ENCODE measurements at places on chromosomes 3 and 15.
A peak's percentile ranks its signal among the peaks of the same experiment; 100 is the strongest.

DNA sequence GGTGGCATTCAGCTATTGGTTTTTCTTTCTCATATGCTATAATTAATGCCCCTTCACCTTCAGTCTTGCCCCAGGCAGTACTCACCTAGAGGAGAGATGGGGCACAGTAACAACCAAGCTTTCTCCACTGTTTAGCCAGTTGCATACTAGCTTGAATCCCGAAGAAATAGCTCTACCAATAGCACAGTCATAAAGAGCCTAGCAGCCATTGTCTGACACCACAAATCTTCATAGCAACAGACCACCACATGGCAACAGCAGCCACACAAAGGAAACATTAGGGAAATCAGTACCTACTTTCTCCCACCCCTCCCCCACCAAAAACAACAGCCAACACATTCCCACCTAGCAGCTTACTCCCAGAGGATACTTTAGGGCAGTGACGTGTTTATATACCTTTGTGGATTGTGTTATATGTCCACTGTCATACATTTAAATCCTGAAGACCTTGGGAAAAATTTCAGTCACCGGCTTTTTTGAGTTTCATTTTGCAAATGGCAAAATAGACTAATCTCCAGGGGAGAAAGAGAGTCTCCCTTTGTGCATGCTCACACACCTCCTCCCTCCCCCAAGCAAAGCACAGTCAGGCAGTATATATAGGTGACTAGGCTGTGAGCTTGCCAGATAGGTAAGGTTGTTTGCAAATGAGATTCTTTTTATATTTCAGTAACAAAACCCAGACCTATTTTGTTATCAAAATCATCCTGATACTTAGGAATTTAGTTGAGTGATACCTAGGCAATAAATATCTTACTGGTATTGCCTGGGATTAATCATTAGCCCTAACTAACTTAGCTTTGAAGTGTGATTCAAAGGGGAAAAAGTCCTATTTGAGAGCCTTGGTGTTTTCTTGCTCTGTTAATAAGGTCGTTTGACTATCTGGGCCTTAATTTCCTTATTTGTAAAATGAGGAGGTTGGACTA, 140.6 kb downstream of the RBPMS2 start:
- DNase-seq: no peak

DNA sequence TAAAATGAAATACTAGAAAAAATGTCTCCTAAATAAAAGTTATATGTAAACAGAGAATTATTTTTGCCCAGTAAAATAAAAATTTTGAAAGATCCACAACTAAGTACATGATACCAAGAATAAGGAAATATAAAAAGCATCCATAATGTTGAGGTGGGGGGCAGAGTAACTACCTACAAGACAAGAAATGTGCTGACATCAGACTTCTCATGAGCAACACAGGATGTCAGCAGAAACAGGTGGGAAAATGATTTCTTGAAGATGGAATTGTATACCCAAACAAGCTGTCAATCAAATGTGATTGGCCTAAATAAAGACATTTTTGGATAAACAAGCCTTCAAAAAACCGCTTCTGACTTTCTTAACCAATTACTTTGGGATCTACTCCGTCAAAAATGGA, 143.9 kb upstream of the LIPC start:
- no peak for DNase-seq

- no peak for DNase-seq
Observed at GRCh38 chr3:97948351-97949109, 23.7 kb downstream of the RIOX2 start.

- DNase-seq: no peak
Observed at GRCh38 chr3:69787436-69788168, 48.3 kb downstream of the MITF start.

DNA sequence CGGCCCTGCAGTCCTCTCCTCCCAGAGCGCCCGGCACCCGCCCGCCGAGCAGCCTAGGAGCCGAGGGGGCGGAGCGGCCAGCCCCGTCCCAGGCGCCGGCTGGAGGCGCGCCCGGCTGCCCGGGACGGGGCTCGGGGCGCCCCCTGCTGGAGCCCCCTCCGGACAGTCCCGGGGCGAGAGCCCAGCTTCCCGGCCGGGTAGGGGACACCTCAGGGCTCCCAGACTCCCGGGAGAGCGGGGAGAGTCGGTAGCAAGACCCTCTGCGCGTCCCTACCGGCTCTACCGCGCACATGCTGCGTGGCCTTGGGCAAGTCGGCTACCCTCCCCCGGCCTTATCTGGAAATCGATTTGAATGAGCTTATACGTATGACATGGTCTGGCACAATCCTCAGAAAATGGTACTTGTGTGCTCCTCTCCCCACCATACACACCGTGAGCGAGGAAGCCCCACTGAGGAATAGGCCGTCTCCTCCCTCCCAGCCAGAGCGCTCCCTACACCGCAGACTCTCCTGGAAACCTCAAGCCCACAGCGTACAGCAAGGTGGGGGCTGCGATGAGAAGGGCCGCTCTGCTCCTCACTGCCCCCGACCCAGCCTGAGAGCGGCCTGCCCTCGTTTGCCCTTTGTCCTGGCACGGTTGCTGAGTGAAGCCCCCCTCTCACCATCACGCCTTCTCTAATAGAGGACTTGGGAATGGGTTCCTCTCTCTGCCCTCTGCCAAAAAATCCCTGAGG, at the start of gene DAPK2:
Gene DAPK2 (minus strand): TSS at position 65 of the 733 bp plus-strand sequence. CDS start 6,224 bp downstream, outside the sequence.
- peak; percentile 60 for DNase-seq

- DNase-seq: no peak
Observed at GRCh38 chr3:108096532-108097321, 5.9 kb upstream of the CD47 start.

DNA sequence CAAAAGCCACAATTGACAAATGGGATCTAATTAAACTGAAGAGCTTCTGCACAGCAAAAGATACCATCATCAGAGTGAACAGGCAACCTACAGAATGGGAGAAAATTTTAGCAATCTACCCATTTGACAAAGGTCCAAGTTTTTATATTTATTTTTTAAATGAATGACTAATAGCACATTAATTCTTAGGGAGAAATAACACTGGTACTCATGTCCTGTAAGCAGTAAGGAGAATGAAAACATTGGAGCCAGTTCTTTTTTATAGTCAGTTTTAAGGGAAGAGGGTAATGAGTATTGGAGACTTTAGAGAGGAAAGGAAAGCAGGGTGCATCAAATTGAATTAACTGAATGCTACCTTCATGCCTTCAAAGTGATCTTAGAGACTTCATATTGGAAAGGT, 404.7 kb upstream of the TGFBR2 start:
- no peak for DNase-seq

DNA sequence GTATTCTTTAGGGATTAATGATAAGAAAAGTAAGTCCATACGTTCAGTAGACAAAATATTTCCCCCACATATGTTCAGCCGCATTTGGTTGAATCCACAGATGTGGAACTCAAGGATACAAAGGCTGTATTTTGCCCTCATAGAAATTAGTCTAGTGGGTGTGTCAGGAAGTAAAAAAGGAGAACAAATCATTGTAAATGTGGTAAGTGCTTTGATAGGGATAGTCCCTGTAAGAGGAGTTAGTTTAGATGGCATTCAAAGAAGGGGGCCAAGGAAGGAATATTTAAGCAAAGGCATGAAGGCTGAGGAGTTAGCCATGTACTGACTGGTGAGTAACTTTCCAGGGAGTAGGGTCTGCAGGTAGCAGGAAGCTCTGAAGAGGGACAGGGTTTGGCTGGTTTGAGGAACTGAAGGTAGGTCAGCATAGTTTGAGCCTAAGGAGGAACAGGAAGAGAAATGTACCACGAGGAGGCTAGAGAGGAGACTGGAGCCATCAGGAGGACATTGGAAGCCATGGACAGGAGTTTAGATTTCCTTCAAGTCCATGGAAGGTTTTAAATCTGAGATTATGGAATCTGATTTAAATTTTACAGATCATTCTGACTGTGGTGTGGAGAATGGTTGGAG, 98.8 kb downstream of the MME start:
- DNase-seq: no peak

DNA sequence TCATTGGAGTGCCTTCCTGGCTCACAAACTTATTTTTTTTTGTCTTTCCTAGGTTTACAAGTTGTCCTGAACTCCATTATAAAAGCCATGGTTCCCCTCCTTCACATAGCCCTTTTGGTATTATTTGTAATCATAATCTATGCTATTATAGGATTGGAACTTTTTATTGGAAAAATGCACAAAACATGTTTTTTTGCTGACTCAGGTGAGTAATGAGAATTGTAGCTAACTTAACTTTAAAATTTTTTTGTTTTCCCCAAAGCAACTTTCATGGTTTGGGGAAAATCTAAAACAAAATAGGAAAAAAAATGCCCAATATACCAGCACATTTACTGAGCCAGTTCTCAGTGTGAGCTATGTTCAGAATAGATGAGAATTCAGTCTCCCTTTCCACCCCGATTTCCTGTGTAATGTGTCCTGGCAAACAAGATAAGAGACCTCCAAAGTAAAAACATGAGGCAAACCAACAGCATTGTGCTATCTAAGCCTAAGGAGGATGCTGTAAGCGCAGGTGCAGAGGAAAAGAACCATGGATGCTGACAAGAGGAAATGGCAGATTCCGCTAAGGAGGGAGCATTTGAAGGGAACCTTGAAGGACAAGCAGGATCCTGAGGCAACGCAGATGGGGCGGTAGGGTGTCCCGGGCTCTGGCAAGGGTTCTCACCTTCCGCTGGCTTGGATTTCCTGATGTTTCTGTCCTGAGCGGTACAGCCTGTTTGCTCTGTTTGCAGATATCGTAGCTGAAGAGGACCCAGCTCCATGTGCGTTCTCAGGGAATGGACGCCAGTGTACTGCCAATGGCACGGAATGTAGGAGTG, 171.4 kb downstream of the CACNA1D start:
- DNase-seq: no peak

- DNase-seq: no peak
Observed at GRCh38 chr3:57999417-58000115, 8.7 kb upstream of the FLNB start.

- no peak for DNase-seq
Observed at GRCh38 chr3:55189359-55189801, 261.5 kb upstream of the LRTM1 start.

- no peak for DNase-seq
Observed at GRCh38 chr3:9450126-9450525, 52.7 kb downstream of the SETD5 start.

GRCh38 chr3:57331078-57331610, 38.7 kb upstream of the ASB14 start:
- DNase-seq: no peak

GRCh38 chr3:157030712-157031111, 129.2 kb downstream of the CCNL1 start:
- DNase-seq: no peak

GRCh38 chr3:117128872-117129271, 419.3 kb downstream of the TUSC7 start:
- no peak for DNase-seq

DNA sequence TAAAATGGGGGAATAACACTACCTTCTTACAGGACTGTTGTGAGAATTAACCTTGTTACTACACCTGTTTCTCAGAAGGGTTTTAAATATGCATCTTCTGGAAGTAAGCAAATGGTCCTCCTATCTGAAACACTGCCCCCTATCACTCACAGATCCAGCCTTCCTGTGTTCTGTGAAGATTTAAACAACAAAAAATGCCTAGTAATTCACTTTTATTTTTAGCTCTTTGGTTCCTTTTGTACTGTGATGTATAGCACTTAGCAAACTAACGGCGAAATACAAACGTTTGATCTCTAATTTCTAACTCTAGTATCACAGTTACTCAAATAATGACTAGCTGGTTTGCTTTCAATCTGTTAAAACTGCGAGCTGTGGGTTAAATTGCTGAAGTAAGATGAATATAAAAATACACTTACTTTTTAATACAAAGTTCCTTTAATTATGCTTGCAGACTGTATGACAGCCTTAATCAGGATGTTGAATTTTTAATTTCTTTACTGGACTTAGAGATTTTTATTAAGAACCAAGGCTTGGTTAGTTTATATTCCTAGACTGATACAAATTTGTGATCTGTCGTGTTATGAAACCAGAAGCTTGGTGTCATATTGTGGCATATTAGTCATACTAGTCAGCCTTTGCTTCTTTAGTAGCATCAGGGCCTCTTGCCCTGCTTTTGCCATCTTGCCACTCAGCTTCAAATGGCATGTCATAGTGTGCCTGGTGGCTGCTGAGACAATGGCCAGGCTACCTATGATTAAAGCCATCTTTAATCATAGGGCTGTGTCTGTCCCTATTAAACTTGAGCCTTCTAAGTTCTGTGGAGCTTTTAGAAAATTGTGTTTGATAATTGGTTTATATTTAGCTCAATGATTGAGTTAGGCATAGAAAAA, 9.2 kb downstream of the EIF3J start:
- no peak for DNase-seq

DNA sequence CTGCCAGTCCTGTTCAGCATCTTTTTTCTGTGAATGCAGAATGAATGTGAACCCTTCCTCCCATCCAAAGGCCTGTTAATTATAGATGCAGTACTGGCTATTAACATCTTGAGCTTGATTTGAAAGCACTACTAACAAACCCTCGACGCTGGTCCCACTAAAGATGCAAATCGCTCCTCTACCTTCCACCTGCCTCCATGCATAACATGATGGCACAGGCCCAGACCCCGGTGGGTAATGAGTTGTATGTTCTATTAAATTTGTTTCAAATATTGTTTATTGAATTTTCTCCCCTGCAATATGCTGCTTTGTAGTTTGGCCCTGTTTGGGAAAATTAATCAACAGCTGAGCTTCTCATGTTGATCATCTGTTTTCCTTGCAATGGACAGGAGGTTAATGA, 69.3 kb downstream of the RAB11A start:
- no peak for DNase-seq

DNA sequence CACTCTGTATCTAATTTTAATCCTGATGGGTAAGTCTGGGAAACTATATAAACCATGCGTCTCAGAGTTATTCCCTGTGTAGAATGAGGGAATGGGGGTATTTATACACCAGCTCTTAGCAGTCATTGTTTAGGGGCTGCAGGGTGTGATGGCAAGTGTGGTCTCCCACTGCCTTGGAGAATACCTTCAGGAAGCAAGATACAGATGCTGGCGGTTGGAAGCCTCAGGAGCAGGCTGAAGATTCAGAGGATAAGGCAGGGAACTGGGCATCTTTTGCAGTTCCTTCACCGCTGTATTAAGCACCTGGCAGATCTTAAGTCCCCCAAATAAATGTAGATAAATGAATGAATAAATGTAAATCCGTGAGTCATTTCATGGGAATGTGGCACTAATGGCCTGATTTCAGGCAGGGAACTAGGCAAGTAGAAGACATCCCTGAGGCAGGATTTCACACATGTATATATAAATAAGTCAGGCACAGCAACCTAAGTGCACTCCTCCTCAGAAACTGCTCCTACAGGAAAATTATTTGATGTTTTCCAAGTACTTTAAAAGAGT, 209.2 kb upstream of the GADL1 start:
- no peak for DNase-seq
